Stimulated activated CD8-positive, alpha-beta memory T cell treated with anti-CD3 and anti-CD28 coated beads, Interleukin-7, amount 100 ng/mL, for 48 hours (primary cell): ENCODE measurements at places on chromosomes 5 and 9.
A peak's percentile ranks its signal among the peaks of the same experiment; 100 is the strongest.

GRCh38 chr5:5953584-5954274, 424.6 kb downstream of the MED10 start:
- DNase-seq, result no peak

GRCh38 chr5:171755354-171755821, 30.2 kb upstream of the SMIM23 start:
- no peak for DNase-seq

- DNase-seq, result peak; percentile 3
These were observed 46.2 kb upstream of the PWWP2A start for GRCh38 chr5:160165137-160166068.

GRCh38 chr9:100066539-100066938, 32.3 kb downstream of the ERP44 start:
- DNase-seq, result no peak

- DNase-seq, result no peak
These were observed 31.9 kb upstream of the SPARC start for GRCh38 chr5:151718646-151719045.

DNA sequence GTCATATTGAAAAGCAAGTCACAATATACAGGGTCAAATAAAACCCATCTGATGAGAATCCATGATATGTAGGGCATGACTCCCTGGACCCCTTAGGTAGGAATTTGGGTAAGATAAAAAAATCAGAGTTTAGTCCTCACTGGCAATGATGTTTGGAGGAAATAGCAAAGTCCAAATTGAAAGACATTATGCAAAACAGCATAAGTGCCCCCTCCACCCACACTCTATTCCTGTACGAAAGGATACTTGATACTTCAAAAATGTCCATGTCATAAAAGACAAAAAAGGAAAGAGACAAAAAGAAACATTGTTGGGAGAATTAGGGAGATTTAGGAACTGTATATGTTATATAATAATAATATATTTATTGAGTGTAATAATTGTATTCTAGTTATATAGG, 96.1 kb upstream of the RASGRF2 start:
- DNase-seq, result no peak

- DNase-seq, result peak; percentile 24
These were observed 403 bp downstream of the KIF2A start for GRCh38 chr5:62306323-62306895.

DNA sequence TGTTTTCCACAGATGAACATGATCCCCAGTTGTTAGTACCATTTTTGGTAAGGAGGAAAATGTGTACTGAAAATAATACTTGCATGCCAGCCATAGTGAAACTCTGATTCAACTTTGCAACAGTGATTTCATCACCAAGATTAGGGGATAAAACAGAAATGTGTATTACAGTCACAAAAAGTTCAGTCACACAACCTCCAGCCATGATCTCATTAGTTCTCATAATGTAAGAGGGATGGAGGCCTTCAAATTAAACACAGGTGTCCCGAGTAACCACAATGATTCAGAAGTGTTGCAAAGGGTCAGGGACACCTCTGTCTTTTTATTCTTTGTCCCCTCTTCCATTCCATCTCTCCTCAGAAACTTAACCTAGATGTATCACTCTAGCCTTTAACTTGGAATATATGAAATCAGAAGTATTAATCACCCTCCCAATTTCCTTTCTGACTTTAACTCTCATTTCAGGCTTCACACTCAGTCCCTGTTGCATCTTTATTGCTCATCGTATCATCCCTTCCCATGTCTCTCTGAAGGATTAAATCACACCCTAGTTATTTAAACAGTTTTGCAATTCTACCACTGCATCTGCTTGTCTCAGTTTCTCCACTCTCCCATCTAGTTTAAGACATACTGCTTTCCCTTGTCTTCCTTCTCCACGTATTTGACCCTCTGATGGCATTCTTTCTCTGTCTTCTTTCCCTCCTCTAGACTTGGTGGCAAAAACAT, 291.2 kb downstream of the ADAMTS6 start:
- DNase-seq, result no peak

- peak; percentile 60 for DNase-seq
These were observed 34.1 kb downstream of the NEK6 start for GRCh38 chr9:124291801-124292396.

DNA sequence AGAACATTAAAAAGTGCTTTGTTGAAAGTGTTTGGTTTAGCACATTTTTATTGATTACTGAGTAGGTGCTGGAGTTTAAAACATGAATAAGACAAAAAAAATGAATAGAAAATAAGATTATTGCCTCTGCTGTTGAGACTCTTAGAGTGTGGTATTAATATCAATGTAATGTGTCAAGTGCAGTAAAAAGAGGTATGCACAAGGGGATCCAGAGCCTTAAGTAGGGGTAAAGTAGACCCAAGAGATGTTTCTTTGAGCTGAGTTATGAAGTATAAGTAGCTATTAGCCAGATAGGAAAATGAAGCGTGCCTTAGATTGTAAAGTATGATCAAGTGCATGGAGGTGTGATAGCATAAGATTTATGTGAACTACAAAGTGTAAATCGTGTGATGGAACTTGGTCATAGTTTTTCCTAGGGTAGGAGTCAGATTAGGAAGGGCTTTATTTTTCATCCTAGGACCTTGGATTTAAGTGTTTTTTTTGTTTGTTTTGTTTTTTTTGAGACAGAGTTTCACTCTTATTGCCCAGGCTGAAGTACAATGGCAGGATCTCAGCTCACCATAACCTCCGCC, 45.2 kb downstream of the NSD1 start:
- no peak for DNase-seq

DNA sequence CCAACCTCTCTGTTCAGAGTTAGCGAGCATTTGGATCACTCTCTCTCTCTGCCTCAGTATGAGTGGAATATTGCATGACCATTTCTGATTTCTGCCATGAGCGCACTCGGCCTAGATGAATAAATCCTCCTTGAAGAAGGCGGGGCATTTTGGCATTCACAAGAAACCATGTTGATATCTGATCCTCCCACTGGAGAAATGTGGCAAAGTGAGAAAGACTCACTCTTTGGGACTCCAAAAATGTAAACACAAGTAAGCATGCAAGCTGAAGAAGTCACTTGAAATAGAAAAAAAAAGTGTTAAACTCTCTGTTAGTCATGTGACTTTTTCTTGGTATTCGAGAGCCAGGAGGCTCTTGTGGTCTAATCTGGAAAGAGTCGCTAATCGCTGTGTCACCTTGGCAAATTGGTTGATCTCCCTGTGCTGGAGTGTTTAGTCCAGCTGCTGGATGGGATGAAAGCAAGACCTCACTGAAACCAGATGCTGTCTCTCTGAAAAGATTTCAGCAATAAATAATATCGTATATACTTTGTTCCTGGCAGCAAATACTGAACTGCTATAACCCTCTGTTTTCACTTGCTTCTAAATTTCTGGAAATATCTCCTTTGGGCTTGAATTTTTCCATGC, 95.5 kb downstream of the GHR start:
- DNase-seq, result no peak

DNA sequence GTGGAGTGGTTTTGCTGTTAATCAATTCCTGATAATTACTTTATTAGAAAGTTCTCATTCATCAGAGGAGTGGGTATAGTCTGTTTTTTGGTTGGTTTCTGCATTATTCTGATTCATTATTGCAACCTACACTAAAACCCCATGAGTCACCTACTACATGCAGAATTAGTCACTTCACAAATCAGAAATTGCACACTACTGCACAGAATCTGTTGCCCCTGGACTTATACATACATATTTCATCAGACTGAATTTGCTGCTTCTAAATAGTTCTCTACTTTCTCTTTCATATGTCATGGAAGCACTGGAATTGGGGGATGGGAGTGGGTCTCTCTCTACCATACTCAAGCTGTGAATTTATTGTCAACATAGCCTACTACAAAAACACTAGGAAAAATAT, 585.1 kb downstream of the DNAH5 start:
- no peak for DNase-seq

DNA sequence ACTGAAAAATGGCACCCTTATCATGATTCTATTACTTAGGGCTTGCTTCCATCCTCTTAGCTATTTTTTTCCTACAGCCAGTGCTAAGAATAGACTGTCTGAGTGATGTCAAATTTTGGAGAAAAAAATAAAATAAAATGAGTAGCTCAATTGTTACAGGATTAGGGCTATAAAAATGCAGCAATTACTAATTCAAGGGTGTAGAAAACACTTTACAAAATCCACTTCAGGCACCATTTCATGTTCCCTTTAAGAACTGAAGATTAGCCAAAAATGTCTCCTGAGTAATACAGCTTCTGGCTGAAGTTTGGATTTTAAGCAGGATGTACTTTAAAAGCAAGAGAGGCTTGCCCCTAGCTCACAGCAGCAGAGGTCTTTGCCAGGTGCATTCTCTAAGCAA, 240.5 kb upstream of the IRX1 start:
- DNase-seq, result no peak
